Progenitor cell of endocrine pancreas (in vitro differentiated cells): ENCODE measurements at places on chromosomes 7 and 10.

DNA sequence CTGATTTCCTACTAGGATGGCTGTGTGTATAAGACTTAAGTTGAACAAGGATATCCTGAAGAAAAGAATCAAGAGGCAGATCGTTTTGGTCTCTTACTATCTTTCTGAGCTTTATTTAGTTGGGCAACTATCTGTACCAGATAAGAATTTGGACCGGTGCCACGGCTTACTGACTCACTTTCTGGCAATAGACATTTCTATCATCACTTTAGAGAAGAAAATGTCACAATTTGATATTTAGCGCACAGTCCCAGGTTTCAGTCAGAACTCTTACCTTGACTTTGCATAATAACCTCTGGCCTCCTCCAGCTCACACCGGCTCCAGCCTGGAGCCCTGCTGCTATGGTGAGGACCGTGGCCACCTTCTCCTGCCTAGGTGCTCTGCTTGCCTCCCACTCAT, 218.2 kb upstream of the MDFIC start:
- no peak for DNase-seq

DNA sequence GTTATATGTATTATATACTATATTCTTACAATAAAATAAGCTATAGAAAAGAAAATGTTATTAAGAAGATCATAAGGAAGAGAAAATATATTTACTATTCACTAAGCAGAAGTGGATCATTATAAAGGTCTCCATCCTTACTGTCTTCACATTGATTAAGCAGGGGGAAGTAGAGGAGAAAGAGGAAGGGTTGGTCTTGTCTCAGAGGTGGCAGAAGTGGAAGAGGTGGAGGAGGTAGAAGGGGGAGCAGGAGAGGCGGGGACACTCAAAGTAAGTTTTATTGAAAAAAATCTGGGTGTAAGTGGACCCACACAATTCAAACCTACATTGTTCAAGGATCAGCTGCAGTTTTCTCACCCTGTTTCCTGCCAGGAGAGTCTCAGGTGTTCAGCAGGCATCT, 28.9 kb upstream of the ERCC6 start:
- no peak for DNase-seq

- DNase-seq, result no peak
Measured at GRCh38 chr7:157751951-157752673, 415.3 kb downstream of the DNAJB6 start.

- DNase-seq, result no peak
Measured at GRCh38 chr10:84179059-84179710, 5.6 kb downstream of the GPR15LG start.
